Central memory CD8-positive, alpha-beta T cell (primary cell): ENCODE measurements at places on chromosomes 1 and 21.

DNA sequence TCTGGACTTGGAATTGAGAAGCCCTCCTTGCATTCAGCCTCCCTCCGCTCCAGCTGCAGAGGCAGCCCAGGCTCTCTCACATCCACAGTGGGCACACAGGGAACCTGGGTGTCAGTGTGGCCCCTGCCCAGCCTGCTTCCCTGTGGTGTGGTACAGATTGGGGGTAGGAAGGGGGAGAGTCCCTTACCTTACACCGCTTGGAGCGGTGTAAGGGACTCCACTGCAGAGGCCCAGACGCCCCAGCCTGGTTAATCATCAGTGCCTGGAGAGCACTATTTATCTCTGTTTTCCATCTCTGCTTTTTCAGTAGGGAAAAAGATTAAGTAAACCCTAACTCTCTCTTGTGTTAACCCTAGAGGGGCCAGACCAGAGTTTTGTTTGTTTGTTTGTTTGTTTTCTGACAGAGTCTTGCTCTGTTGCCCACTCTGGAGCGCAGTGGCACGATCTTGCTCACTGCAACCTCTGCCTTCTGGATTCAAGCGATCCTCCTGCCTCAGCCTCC lies 803 bp upstream of the RHBG start:
- DNase-seq, result no peak

- DNase-seq, result no peak
These were observed 67.1 kb upstream of the CAPZB start for GRCh38 chr1:19552291-19553010.

- DNase-seq, result peak; percentile 44
These were observed 55.9 kb downstream of the CD58 start for GRCh38 chr1:116514708-116515525.

GRCh38 chr21:32957545-32957944 lies 68.2 kb upstream of the OLIG2 start:
- DNase-seq, result no peak

GRCh38 chr21:18894387-18894786 lies 490.8 kb upstream of the TMPRSS15 start:
- DNase-seq, result no peak

DNA sequence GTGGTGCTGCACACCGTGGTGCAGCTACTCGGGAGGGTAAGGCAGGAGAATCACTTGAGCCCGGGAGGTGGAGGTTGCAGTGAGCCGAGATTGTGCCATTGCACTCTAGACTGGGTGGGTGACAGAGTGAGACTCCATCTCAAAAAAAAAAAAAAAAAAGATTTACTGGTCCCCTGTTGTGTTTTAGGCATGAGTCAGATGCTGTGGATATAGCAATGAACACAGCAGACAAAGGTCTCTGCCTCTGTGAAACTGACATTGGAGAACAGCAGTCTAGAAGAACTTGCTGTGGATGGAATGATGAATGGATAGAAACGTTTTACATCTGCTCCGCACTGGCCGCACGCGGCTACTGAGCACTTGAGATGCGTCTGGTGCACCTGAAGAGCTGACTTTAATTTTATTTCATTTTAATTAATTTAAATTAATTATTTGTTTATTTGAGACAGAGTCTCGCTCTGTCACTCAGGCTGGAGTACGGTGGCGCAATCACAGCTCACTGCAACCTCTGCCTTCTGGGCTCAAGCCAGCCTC lies 24.5 kb upstream of the EPHA2 start:
- no peak for DNase-seq

GRCh38 chr1:108897865-108898720 lies 21.3 kb downstream of the GPSM2 start:
- no peak for DNase-seq

- DNase-seq, result no peak
These were observed 705.3 kb upstream of the CHRM3 start for GRCh38 chr1:238681021-238681420.

DNA sequence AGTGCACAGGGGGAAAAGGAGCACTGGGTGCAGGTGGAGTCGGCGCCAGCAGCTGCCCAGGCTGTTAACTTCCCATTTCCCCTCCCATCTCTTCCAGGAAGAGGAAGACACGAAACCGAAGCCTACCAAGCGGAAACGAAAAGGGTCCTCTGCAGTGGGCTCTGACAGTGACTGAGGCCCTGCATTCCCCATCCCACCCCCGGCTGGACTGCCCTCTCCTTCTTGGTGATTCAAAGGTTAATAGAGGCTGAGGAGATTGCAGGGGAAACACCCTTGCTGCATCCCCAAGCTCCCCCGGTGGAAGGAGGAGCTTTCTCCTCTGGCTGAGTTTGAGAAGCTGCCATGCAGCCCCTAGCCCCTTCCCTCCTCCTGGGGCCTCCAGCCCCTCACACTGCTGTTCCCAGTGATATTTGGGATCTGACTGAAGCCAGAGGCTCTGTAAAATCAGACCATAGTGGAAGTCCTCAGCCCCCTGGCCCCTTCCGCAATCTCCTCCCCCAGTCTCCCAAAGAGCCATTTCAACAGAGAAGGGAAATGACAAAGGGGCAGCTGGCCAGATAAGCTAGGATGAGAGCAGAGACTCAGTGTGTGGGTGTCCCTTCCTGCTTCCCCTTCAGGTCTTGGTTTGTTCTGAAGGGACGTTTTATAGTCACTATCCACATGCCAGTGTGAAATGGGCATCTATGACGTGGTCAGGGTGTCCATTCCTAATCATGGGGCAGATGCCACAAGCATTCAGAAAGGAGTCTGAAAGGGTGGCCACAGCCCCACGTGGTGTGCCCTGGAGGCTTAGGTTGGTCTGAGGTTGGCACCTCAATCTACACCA lies 1.9 kb upstream of the SLC27A3 start:
- no peak for DNase-seq

DNA sequence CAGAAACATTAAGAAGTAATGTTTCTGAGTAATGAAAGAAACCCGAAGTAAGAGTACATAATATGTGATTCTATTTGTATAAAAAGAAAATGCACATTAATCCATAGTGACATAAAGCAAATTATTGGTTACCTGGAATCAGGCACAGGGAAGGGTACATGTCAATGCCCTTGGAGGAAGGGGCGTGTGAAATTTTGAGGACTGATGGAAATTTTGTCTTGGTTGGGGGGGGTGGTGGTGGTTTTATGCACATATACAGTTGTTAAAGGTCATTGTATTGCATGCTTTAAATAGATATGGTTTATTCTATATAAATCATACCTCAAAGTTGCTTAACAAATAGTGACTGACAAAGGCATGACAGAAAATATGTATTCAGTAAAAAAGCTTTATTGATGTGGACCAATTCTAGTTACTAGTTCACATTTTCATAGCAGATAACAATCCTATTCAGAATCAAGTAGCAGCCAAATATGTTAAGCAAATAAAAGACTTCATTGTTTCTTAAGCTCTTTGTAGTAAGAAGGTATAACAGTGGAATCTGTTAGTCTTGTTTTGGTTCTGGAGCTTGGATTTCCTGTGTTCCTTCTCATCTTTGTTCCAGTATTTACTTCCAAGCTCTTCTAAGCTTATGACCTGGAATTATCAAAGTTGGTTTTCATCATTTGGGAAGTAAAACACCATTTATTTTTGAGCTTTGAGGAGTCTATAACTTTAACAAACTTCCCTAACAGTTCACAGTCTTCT lies 15.1 kb downstream of the BACH1 start:
- DNase-seq, result no peak

GRCh38 chr1:25875856-25876692 lies 566 bp upstream of the PAQR7 start:
- DNase-seq, result no peak

DNA sequence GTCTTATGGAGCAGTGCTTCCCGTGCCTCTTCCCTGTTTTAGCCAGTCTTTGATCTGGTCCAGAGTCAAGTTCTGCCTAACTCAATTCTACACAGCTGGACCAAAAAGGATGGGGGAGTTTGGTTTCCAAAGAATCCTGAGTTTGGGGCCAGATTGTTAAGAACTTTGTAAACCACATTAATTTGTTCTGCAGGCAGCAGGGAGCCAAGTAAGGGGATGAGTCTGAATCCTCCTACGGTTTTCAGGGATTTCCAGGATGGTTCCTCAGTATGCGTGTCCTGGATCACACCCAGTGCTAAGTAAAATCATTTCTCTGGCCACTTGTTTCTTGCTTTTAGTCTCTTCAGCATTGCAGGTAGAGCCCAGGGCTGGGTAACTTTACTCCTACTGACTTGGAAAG lies 26.1 kb upstream of the GJA5 start:
- DNase-seq, result no peak

DNA sequence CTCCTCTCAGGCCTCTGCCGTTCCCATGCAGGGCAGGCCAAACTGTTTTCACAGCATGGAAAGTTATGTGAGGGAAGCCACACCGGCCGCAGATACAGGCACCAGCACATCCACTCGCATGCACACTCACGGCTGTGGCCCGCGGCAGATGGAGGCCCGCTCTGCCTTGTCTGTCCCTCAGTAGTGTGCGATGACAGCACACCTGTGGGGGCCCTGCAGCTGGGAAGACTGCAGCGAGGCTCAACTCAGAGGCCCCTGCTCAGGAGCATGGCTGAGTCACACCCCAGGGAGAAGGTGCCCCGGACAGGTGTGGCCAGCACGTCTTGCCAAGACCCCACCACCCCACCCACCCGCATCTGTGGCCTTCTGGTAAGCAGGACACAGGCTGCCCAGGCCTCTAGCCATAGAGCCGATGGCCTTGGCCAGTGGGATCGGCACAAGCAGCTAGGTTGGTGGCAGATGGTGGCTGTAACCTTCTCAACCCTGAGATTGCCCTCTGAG lies 1.3 kb upstream of the UBE2J2 start:
- no peak for DNase-seq

GRCh38 chr1:209805341-209805781 lies 581 bp downstream of the IRF6 start:
- DNase-seq, result no peak

DNA sequence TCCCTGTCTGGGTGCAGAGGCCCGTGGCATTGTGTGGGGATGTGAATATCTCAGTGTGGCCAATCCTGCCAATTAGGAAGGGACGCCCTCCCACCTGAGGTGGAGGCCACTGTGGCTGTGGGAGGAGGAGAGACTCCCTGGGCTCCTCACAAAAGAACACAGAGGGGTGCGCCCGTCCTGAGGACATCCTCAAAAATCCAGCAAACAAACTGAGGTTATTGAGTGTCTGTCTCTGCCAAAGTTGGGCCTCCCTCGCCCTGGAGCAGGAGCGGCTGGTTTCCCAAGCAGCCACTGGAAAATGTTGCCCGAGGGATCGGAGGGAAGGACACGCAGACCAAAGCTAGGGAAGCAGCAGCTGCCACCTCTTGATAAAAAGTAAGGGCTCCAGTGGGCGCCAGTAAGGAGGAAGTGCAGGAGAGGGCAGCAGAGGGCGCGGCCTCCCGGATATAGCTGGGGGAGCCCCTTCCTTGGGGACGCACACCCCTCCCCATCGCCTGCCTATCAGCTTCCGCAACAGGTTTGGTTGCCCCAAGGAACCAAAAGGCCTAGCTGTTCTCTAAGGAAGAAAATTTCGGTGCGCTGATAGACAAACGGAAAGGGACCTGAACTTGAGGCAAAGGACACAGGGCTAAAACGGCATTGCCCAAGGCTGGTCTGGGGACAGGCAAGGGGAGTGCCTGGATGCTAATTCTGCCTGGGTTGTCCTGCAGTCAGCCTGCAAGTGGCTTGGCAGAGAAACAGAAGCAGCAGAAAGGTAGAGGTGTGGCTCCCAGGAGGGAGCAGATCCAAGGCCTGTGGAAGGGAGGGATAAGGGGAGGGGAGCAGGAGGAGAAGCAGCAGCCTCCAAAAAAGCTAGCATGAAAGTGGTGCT lies 1.7 kb upstream of the GRIK3 start:
- DNase-seq, result no peak

DNA sequence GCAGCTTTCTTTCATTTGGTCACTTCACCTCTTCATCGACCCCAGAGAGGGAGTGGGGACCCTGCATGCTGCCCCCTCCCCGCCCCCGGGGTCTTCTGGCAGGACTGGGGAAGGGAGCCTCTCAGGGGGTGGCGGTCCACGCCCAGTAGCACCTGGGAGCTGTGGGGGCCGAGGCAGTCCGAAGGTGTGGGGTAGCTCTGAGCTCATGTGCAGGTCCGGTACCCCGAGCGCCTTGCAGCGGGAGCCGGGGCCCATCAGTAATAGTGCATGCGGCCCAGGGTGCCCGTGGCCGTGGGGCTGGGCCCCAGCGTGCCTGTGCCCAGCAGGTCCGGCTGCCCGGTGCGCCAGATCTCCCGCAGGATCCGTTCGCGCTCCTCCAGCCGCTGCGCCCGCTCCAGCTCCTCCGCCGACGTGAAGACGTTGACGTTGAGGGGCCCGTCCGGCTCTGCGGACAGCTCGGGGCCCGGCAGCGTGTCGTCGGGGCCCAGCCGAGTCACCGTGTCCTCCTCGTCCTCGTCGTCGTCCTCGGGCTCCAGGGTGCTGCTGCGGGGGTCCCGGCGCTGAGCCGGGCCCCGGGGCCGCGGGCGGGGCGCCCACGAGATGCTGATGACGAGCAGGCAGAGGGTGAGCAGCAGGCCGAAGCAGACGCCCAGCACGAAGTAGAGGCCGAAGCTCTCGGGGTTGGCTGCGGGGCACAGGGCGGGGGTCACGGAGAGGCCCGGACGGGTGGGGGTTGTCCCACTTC lies 1.2 kb downstream of the EVA1B start:
- no peak for DNase-seq

DNA sequence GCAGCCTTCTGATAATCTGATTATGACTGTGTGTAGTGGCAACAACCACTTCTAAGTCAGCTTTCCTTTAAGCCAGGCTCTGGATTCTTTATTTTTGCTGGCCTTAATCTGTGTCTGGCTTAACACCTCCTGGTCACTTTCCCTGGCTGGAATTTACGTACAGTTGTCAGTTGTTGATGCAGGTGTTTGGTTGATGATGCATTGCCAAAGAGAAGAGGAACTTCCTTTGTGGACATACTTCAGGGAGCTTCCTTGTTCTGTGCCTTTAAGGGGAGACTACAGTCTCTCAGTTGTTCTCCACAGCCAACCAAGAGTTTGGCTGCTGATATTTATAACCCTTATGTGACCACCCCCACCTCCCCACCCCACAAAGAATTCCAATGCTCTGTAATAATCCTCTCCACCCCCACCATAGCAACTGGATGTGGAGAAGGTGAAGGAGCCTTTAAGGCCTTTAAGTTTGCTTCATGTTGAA lies 96.0 kb upstream of the BMP8A start:
- no peak for DNase-seq

DNA sequence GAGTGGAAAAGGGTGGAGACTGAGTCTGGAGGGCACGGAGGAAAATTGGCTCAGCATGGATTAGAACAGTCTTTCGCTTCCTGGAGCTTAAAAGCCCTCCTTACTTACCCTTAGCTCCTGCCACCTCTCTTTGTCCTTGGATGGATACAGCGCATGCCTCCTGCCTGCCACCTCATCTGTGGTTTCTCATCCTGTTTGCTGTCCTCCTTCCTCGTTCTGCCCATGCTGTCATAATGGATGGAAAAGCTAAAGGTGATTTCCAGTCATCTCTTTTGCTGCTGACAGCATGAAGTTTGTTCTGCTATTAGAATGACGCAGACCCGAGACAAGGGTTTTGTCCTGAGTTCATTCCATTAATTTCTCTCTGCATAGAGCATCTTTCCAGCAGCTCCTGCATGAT lies 425.9 kb downstream of the KIF26B start:
- no peak for DNase-seq
